Foreskin keratinocyte (primary cell): ENCODE measurements at places on chromosomes 1 and 21. TPM values are rescaled to one million over a fixed set of nuclear protein-coding genes. Genes with fewer than 3 reads are reported as not detected.

Gene ETS2
- 21.4 and 32.5 TPM in 2 replicates for polyA plus RNA-seq

Gene FCGR2B
- polyA plus RNA-seq, result not detected in 2 replicates

Gene CYP4B1
- 0.03 TPM in 1 of 2 replicates, not detected in the other for polyA plus RNA-seq

Gene WNT2B
- polyA plus RNA-seq, result 0.19 and 0.21 TPM in 2 replicates

Gene APCS
- not detected in 2 replicates for polyA plus RNA-seq

Gene HSPB7
- polyA plus RNA-seq, result not detected in 2 replicates
